Stomach (tissue), 19 donors: ENCODE measurements at places on chromosomes 3 and 15.
A peak's percentile ranks its signal among the peaks of the same experiment; 100 is the strongest.

- no peak for DNase-seq
Observed at GRCh38 chr15:39321977-39322376, 258.9 kb upstream of the THBS1 start.

DNA sequence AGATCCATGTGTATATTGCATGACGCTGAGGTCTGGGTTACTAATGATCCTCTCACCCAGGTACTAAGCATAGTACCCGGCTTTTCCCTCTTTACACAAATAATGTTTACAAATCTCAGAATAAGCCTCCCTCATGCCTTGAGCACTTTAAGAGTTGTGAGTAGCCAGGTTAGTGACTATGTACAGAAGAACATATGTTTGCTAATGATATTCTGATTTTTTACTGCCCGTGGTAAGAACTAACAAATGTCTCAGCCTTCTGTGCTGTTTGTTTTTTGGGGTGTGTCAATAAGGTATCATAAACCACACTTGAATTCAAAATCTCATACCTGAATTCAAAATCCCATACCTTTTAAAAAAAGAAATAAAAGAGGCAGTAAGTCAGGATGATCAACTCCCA lies 59.5 kb downstream of the ABCC5 start:
- DNase-seq = peak; percentile 45

GRCh38 chr3:176041812-176042211 lies 1155.5 kb downstream of the TBL1XR1 start:
- DNase-seq = peak; percentile 2

- no peak for DNase-seq
Observed at GRCh38 chr15:90162956-90163355, 38.2 kb upstream of the SEMA4B start.

DNA sequence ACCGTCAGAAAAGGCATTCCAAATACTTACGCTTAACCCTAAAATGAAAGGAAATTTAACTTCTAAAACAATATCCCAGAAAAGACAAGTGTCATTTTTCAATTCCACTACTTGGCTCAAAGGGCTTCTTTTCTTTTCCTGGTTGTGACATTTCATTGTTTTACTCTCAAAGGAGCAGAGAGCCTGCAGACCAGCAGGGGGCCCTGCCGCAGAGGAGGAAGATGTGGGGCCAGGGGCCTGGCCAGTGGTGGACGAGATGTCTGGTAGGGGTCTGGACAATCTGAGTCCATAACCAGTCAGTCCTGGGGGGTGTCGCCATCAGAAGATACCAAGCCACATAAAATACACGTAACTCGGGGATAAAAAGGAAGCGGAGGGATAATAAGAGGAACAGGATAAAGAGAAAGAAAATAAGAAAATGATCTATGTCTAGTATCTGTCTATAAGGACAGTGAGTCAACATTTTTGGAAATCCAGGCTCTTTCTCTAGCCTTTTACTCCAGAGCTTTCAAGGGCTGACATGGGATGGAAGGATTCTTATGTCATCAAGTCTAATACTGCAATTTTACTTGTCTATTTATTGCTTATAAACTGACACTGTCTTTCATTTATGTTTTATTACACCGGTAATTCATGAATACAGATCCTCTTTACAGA lies 54.2 kb upstream of the ARHGEF3 start:
- peak; percentile 49 for DNase-seq

DNA sequence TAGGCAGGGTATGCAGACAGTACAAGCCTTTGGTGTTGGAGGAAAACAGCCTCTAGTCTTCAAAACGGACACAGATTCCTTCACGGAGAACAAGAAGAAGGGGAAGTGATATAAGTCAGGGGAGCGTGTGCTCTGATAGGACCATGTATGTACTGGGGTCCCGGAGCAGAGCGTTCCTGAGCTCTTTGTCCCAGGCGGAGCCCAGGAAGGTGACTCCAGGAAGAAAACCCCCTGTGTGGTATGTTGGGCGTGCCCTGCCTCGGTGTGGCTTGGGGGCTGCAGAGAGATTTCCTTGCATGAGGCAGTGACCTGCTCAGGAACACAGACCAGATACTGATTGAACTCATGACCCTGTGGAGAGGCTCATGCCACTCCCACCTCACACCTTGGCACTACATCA lies 21.7 kb downstream of the MELTF start:
- DNase-seq = no peak

DNA sequence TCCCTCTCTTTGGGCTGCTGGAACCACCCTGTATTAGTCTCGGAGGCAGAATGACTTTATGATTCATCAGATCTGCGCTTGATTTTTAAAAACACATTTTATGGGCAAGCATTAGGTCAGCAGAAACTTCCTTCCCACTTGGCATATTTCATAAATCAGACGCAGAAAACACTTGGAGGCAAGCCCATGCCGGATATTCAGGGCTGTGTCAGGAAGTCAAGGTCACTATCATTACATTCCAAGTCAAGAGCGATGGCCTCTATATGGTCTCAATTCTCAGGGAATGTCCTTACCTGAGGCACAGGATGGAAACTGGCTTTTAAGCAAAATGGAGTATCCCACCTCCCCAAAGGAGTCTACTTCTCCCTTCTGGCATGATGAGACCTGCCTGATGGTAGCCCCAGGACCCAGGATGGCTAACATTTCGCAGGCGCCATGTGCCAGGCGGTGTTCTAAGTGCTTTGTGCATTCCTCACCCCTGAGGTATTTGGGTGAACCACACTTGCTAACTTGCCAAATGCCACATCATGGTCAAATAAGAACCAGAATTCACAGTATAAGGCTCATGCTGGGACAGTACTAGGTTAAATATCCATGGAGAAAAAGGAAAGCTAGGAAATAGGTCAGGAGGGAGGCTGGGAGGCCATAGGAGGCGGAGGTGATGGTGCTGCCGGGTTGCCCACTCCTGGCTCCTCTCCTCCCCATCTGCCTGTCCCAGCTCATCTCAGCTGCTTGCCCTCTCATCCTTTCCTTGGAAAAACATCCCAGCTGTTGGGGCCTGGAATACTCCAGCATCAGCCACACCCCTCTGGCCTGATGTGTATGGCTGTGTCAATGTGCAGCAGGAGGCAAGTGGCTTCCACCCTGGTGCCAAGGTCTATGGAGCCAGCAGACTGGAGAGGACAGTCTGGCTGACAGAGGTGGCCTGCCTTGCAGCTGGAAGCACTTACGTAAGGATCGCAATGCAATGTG lies 18.8 kb downstream of the BCL2L10 start:
- no peak for DNase-seq
